Pons (tissue), 1 donor: ENCODE measurements at places on chromosomes 5 and 9.

- peak; percentile 36 for DNase-seq
Observed at GRCh38 chr5:90161414-90161813, 248.1 kb downstream of the CETN3 start.

- DNase-seq: peak; percentile 61
Observed at GRCh38 chr9:35114840-35115628, 628 bp downstream of the ATOSB start.

GRCh38 chr5:18553269-18553668 is 919.0 kb downstream of the TAF11L14 start:
- DNase-seq: no peak

- peak; percentile 32 for DNase-seq
Observed at GRCh38 chr5:179923436-179923835, 15.7 kb upstream of the TBC1D9B start.

DNA sequence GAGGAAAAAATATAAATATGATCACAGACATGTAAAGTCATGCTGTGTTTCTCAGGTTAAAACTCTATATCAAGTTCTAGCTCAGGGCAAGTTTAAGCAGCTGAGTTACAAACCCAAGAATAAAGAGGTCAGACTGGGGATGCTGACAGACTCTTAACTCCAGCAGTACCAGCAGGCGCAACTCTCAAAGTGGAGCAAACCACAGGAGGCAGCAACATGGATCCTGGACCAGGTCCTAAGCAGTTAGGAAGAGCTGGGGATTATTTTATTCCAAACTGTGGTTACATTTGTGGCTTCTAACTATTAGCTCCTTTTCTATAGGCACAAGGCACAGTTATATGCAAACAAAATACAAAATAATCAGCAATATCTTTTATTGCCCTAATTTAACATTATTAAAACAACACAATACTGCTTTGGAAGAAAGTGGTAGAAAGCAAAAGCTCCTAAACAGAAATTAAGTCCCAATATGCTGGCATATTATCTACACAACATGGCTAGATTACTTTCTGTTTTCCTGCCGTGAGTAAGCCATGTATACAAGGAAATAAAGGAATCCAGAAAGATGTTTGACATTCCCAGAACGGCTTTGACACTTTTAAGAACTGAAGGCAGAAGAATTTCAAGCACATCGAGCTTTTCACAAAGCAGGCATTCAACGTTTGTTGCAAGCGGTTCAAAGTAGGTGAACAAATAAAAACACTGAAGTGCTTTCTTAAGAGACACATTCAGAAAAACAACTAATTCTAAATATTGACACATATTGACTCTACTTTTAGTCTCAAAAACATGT is 378.8 kb upstream of the ZNF608 start:
- DNase-seq: no peak

GRCh38 chr9:7879551-7880245 is 80.1 kb upstream of the DMAC1 start:
- DNase-seq: no peak

DNA sequence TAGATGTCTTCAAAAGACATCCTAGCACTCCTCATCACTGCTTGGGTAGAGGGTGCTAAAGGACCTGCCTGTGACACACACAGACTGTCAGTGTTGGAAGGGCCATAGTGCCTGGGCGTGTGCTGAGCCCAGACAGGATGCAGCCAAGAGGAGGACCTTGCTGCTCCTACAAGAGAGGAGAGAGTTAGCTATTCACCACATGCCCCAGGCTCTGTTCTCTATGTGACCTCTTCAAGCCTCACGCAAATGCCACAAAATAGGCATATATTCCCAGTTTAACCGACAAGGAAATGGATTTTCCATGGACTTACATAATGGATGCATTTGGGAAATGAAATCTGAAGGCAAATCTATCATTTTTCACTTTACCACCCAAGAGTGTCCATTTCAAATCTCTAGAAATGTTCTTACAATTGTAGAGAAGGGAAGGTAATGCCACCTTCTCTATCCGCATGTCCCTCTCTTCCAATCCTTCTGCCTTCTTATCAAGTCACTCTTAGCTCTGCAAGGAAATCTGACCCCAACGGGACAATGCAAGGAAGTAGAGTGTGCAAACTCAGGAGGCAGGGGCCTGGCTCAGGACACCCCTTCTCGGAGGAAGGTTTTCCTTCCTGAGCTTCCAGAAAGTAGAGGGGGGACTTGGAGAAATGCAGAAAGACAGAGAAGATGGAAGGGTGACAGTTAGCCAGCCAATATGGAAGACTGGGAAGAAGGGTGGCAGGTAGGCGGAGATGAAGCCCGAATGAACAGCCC is 49.5 kb downstream of the TRIM32 start:
- DNase-seq: no peak

- no peak for DNase-seq
Observed at GRCh38 chr5:81779916-81780266, 29.0 kb upstream of the SSBP2 start.

- DNase-seq: no peak
Observed at GRCh38 chr9:70573308-70573707, 158.9 kb upstream of the KLF9 start.

GRCh38 chr9:76610011-76610352 is 151.0 kb downstream of the GCNT1 start:
- no peak for DNase-seq

- no peak for DNase-seq
Observed at GRCh38 chr9:17064558-17064957, 70.3 kb upstream of the CNTLN start.

DNA sequence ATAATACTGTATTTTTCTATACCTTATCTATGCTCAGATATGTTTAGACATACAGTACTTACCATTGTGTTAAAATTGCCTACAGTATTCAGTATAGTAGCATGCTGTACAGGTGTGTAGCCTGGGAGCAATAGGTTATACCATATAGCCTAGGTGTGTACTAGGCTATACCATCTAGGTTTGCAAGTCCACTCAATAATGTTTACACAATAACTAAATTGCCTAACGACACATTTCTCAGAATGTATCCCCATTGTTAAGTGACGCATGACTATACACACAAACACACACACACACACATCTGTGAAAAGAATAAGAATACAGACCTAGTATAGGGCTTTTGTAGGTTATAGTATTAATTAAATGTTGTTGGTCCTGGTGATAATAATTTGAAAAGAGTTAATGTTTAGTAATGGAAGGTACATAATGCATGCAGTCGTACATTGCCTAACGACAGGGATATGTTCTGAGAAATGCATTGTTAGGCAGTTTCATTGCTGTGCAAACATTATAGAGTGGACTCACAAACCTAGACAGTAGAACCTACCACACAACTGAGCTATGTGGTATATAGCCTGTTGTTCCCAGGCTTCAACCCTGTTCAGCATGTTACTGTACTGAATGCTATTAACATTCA is 13.6 kb downstream of the TDRD7 start:
- DNase-seq: no peak

GRCh38 chr5:175659546-175660253 is 1.8 kb downstream of the HRH2 start:
- DNase-seq: no peak

- no peak for DNase-seq
Observed at GRCh38 chr5:133453831-133454230, 158.5 kb downstream of the FSTL4 start.

DNA sequence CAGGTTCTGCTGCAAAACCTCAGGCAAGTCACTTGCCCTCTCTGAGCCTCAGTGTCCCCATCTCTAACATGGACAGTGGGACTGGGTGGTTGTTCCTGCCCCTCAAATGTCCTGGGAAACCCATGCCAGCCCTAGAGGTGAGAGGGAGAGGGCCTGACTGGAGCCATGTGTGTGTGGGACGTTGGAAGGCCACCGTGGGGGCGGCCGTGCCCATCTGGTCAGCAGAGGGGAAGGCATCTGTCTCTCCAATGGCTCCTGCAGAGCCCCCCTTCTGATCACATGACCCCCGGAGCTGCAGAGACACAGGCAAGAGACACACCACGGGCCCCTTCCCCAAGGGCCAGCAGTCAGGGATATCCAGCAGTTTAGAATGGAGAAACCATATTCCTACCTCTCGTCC is 1.7 kb downstream of the DNM1 start:
- no peak for DNase-seq

GRCh38 chr5:178429491-178430185 is 160.6 kb downstream of the COL23A1 start:
- no peak for DNase-seq

DNA sequence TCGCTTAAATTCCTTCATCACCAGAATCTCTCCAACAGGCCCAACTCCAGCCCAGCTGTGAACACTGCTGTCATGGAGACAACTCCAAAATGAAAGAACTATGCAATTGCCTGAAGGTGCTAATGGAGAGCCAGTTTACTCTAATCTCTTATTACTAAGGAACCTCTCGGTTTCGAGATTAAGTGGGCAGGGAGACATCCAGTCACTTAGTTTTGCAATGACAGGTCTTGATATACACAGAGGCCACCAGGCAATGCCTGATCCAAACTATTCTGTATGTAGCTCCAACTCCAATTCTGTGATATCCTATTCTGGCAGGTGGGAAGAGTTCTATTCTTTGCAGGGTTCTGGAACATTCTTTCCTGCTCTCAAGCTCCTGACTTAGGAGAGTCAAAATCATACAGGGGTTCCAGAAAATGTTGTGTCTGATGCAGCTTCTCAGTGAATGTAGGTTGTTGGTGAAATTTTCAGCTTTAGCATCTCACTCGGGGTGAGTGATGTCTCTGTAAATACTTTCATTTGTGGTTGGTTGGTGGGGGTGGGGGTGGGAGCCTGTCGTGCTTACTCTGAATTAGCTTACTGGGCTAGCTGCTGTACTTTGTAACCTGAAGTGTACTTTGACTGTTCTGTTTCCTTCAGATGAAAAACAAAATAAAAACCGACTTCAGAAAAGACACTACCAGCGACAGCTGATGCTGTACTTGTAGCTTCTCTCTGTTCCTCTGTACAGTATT is 170.9 kb downstream of the PALM2AKAP2 start:
- DNase-seq: no peak

GRCh38 chr9:5113523-5113922 is 71.9 kb downstream of the INSL6 start:
- DNase-seq: no peak

DNA sequence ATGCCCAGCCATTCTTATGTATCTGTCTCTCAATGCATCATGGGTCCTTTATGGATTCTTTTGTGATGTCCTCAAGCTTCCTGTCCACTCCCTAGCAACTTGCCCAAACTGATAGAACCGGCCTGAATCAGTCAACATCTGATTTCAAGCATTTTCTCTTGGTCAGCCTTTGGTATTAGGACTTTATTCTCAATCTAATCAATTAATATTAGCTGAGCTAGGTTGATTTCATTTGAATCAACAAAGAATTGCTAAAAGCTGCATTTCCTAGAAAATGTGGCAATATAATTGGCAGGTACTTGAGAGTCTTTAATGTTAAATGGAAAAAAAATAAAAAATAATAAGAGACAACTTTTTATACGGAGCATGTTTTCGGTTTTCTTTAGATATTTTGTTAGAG is 121.8 kb downstream of the GHR start:
- no peak for DNase-seq

- DNase-seq: peak; percentile 76
Observed at GRCh38 chr5:138077064-138077696, 6.7 kb upstream of the WNT8A start.

DNA sequence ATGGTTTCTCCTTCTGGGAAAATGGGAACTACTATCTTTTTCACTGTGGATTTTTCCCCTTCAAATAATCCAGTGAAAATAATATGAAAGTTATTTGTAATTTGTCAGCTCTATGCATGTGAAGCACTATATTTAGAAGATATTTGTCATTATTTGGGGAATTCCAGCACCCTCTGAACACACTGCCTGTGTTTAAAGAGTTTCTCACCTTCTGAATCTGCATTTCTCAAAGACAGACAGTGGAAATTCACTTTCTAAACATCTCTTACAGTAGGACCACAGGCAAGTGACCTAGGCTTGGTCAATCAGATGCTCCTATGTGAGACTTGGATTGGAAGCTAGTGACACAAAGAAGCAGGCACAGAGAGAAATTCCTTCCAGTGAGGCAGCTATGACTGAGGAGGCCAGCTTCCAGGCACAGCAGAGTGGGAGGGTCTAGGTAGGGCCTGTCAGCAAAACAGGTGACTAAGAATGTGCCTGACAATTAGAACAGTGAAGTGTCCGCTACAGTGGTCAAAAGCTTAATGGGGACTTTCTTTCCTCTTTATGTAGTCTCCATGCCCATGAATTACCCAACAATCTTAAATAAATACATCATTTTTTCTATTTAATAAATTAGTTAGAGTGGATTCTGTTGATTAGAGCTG is 167.2 kb downstream of the HMHB1 start:
- no peak for DNase-seq

DNA sequence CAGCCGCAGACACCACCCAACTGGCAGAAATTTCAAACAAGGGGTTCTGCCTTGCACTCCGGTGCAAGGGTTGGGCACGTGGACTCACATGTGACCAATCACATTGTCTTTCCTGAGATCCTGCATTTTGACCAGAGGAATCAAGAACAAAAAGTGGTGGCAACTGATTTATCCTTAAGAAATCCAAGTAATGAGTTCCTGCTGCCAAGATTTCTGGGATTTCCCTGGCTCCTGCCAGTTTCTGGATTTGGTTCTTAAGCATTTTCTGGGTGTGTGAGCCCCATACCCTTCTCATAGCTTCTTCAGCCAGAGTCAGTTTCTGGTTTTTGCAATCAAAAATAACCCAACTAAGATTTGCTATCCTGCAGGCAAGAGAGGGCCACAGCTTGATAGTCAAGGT is 17.4 kb upstream of the KCNIP1 start:
- no peak for DNase-seq

DNA sequence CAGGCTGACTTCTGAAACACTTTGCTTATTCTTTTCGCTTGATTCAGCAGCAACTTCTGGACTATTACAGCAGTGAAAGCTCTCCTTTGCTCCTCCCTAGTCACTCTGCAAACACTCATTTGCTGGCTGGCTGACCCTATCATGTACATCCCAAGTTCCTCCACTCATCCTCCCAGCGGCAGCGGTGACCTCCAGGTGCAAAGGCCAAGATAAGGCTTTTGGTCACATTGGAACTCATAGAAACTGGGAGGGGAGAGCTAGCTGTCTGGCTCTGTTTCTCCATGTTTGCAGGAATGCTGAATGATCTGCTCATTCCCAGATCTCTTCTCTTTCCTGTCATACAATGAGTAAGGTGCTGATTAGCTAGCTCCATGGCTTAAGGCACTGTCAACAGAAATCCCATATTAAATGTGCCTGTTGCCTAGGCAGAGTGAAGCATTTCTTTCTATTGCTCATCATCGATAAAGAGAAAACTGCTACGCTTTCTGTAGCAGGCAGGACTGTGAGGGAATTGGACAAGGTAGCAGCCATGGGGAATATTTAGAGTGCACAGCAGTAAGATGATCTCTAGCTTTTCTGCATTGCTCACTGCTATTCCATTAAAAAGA is 250.5 kb upstream of the PDE4D start:
- DNase-seq: no peak
